ENCODE measurements at places on chromosomes 2 and 18. TPM values are rescaled to one million over a fixed set of nuclear protein-coding genes. Genes with fewer than 3 reads are reported as not detected.

Gene FOXD4L1
- total RNA-seq = not detected

DNA sequence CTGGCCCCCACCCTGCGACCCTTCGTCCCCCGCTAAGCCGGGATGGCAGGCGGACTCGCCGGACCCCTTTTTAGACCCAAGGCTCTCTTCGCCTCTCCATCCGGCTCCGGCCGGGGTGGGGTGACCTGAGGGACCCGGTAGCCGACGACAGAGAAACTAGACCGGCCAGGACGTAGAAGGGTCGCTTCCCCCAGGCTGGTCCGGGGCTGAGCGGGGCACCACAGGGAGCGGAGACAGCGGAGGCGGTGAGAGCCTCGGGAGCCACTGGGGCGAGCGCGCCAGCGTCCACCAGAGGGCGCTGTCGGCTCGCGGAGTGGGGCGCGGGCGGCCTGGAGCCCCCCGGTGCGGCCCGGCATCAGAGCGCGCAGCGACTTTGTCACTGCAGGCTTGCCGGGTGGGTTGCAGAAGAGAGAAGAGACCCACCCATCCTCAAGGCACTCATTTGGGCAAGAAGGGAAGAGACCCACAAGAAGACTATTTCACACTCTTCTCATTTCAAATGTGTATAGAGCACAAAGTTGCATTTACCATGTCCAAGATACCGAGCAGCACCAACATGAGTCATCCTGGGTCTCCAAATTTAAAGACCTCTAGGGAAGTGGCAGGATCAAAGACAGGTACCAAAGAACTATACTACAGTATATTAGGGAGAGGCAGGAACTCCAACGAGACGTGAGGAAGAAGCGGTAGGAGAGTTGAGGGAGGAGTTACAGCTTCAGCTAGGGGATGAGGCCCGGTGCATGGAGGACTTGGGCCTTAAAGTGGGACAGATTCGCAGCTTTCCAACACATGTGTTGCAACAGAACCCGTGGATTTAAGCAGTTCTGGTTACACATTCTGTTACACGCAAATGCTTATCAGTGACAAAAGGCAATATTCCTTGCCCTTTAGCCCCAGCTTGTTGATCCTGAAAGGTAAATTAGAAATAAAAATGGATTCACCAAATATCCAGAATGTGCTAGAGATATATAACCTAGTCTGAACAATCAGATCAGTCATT, 7.6 kb upstream of the PRKCE start:
- peak; percentile 89 for DNase-seq

- DNase-seq = peak; percentile 53
Measured at GRCh38 chr2:156436497-156437085, 412 bp downstream of the GPD2 start.

DNA sequence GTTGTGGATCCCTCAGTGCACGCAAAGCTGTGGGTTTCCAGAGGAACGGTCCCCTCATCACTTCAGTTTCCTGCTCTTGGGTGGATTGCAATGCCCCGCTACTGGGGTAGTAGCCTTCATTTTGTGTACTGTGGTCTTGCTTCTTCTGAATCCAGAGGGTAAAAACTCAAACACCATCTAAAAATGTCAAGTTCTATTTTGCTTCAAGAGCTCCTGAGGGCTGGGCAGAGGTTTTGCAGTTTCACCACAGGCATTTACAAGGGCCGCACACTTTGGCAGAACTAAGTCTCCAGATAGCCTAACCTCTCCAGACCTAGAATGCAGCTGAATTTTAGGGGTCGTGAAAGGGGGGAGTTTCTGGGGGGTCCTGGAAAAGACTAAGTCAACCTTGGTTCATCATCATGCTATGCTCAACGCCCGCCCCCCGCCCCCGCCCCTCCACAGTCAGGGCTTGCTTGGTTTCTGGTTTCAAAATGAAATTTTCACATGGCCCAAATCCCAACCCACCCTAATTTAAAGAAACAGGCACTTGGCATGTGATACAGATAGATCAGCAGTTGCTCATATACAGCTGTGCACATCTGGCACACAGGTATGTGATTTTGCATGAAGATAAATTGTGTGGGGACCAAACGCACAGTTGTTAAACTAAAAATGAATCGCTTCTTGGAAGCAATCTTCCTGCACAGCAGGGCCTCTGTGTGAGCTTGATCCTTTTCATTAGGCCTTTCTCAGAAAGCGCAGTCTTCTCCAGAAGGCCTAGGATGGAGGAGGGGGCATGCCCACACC, 329.6 kb downstream of the OSR1 start:
- DNase-seq = no peak
